DND-41 (cell line): ENCODE measurements at places on chromosomes 7 and 10.

DNA sequence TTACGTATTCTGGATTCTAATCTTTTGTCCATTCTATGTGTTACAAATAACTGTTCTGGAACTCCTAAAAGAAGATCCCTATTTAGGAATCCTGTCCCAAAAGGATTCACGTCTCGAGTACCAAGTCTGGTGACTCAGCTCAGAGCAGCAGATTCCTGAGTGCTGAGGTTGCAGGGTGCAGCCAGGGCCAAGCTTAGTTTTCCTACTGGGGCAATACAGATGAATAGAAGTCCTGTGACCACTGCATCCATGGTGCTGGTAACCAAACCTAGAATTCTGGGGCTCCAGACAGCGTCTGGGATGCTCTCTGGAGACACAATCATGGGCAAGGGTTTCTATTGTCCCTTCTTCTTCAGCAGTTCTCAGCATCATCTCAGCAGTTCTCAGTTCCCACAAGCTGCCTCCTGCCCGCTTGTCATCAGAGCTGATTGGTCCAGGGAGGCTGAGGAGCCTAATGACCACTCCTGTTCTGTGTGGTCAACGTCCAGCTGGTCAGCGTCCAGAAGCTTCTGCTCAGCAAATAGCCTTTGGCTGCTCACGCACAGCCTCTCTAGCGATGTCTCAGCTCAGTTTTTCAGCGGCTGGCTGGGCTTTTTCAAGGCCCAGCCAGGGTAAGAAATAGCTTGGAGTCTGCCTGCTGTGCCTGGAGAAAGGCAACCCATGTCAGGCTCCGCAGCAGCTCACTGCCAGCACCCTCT is 50.4 kb upstream of the C7orf33 start:
- no peak overlapping the region for H3K27ac ChIP-seq
- H3K4me1 ChIP-seq = no peaks in the 10 kb centered on the region
- H3K36me3 ChIP-seq = no peaks in the 10 kb centered on the region
- DNase-seq = no peak
- no peak overlapping the region for H3K4me3 ChIP-seq

DNA sequence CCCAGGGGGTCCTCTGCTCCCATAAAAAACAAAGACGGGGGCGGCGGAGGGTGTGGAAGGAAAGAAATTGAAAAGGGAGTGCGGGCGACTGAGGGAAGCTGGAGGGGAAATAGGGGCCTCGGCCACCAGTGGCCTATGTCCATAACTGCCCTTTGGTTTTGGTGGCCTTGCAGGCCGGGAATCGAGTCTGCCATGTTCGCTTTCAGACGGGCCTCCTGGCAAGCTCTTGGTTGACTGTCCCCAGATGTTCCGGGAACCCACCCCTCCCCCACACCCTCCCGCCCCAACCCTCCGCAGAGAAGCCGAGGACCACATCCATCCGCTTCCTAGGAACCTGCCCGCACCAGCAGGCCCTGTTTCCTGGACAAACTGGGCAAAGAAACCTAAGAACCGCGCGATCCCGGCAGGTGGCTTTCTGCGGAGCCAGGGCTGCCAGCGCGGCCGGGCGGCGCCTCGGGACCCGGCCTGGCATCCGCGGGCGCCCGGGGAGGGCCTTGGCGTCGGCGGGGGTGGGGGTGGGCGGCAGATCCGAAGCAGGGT is 20.0 kb upstream of the GATA3 start:
- DNase-seq = no peak
- no peaks in the 10 kb centered on the region for H3K4me1 ChIP-seq
- no peak overlapping the region for H3K27ac ChIP-seq
- no peak overlapping the region for H3K4me3 ChIP-seq

- no peak for DNase-seq
- no peak overlapping the region for H3K4me3 ChIP-seq
- no peak overlapping the region for H3K27ac ChIP-seq
Measured at GRCh38 chr7:6168477-6168868, 104.0 kb downstream of the CYTH3 start.

- no peak overlapping the region for H3K27ac ChIP-seq
- no peak for DNase-seq
- no peaks in the 10 kb centered on the region for H3K27me3 ChIP-seq
- no peak overlapping the region for H3K4me3 ChIP-seq
- H3K4me1 ChIP-seq = no peaks in the 10 kb centered on the region
- no peaks in the 10 kb centered on the region for H3K36me3 ChIP-seq
Measured at GRCh38 chr10:117646718-117647117, 104.2 kb downstream of the EMX2 start.

- H3K27ac ChIP-seq = no peak overlapping the region
- no peaks in the 10 kb centered on the region for H3K27me3 ChIP-seq
- no peaks in the 10 kb centered on the region for H3K36me3 ChIP-seq
- no peak overlapping the region for H3K4me3 ChIP-seq
- H3K4me1 ChIP-seq = no peaks in the 10 kb centered on the region
Measured at GRCh38 chr7:11557627-11558026, 274.4 kb downstream of the THSD7A start.

GRCh38 chr10:73581918-73582317 is 9.2 kb downstream of the USP54 start:
- no peak for DNase-seq
- no peaks in the 10 kb centered on the region for H3K36me3 ChIP-seq
- no peaks in the 10 kb centered on the region for H3K4me1 ChIP-seq
- H3K27ac ChIP-seq = no peak overlapping the region

- H3K4me3 ChIP-seq = no peak overlapping the region
- no peak overlapping the region for H3K27ac ChIP-seq
- no peak for DNase-seq
- H3K36me3 ChIP-seq = no peaks in the 10 kb centered on the region
- peaks cover 16% of the 10 kb centered on the region for H3K27me3 ChIP-seq
Measured at GRCh38 chr7:50594734-50595485, 29.7 kb upstream of the DDC start.

GRCh38 chr7:140841166-140841715 is 83.5 kb downstream of the BRAF start:
- no peak overlapping the region for H3K4me3 ChIP-seq
- no peak overlapping the region for H3K27ac ChIP-seq
- H3K4me1 ChIP-seq = no peaks in the 10 kb centered on the region
- no peak for DNase-seq

DNA sequence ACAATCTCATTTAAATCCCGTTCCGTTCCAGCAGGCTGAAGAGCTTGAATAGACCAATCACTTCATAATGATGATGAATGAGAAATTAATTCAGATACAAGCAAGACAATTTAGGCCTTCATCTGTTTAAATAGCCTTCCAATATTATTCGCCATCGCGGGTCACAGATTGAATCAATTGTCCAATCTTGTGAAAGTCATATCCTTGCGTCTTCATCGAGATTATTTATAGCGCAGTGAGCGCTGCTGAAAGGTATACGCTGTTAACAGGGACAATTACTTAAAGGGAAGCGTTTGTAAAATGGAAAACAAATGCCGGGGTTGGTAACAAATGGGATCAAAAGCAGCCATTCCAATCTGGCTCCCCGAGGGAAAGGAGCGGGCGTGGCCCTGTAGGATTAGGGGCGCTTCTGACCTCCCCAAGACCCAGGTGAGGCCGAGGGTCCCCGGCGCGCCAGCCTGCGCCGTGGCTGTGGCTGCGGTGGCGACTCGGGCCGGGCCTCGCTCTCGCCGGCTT is 8.6 kb downstream of the EVX1 start:
- H3K4me1 ChIP-seq = no peaks in the 10 kb centered on the region
- H3K36me3 ChIP-seq = no peaks in the 10 kb centered on the region
- DNase-seq = no peak
- no peak overlapping the region for H3K4me3 ChIP-seq

DNA sequence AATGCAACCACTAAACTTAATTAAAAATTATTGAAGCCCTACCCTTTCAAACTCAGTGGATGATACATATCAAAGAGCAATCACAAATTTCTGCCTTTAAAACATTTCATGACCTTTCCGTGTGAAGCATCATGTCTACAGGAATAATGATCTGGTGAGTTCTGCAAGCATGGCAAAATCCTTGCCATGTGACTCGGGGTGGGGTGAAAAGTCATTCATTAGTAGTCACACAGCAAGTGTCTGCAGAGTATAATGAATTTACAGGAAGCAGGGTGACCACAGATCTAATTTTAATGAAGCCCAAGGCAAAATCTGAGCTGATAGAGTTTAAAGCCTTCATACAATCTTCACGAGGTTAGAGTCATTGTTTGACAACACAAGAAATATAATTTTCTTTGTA is 351.9 kb downstream of the THSD7A start:
- DNase-seq = no peak
- no peaks in the 10 kb centered on the region for H3K27me3 ChIP-seq
- no peak overlapping the region for H3K27ac ChIP-seq

DNA sequence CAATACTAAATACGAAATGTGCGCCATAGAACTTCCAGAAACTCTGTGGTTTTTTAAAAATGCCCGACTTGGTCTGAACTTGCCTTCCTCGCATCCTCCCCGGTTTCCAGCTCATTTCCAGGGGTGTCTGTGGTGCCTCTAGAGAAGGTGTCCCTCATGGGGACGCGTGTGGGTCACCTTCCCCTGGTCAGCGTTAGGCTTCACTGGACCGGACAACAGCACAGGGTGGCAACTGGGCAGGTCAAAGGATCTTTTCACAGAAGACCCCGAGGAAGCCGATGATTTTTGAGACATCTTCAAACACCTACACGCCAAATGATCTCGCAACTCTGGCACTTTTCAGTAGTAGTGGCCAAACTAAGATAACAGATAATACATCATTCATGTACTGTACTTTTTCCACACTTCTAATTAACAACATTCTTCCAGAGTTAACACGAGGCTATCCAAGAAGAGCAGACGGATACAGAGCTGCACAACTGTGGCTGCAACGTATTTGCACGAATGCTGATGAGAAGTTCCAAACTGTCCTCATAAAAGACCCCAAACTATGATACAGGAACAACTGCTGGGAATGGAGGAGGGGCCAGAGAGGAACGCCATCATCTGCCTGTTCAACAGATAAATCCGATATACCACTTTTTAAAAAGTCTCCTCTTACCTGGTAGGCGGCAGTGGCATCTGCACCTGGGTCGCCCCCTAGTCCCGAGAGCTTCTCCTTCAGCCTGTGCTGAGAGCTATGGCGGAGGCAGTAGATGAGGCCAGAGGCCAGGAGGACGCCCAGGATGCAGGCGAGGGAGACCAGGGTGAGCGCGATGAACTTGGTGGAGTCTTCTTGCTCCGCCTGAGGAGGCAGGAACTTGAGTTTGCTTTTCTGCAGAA is 345.5 kb downstream of the DNAJB6 start:
- H3K4me1 ChIP-seq = peaks cover 89% of the 10 kb centered on the region
- H3K4me3 ChIP-seq = no peak overlapping the region
- peak; percentile 2 for DNase-seq
- no peaks in the 10 kb centered on the region for H3K27me3 ChIP-seq

- H3K4me3 ChIP-seq = no peak overlapping the region
- no peaks in the 10 kb centered on the region for H3K36me3 ChIP-seq
- DNase-seq = no peak
- no peaks in the 10 kb centered on the region for H3K27me3 ChIP-seq
- no peak overlapping the region for H3K27ac ChIP-seq
Measured at GRCh38 chr10:84590327-84591193, 262.2 kb downstream of the CCSER2 start.

DNA sequence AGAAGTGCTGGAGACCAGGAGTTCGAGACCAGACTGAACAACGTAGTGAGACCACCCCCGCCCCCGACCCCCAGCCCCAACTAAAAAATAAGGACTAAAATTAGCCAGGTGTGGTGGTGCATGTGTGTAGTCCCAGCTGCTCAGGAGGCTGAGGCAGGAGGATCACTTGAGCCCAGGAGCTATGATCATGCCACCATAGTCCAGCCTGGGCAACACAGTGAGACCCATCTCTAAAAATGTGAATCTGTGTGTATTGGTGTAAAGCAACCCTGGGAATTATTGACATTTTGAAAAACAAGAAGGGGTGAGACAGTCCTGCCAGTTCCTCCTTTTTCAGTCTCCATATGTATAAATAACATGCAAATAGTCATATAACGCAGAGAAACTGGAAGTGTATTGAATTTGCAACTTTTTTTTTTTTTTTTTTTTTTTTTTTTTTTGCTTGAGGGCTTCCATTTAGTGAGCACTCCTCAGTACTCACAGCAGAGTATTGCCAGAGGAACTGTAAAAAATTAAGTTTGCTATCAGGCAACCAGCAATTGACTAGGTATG is 3.4 kb upstream of the ITGB1 start:
- peaks cover 26% of the 10 kb centered on the region for H3K4me1 ChIP-seq
- no peak overlapping the region for H3K27ac ChIP-seq
- no peaks in the 10 kb centered on the region for H3K27me3 ChIP-seq
- H3K36me3 ChIP-seq = no peaks in the 10 kb centered on the region; the same call in 1 of the 2 replicates
- DNase-seq = no peak

DNA sequence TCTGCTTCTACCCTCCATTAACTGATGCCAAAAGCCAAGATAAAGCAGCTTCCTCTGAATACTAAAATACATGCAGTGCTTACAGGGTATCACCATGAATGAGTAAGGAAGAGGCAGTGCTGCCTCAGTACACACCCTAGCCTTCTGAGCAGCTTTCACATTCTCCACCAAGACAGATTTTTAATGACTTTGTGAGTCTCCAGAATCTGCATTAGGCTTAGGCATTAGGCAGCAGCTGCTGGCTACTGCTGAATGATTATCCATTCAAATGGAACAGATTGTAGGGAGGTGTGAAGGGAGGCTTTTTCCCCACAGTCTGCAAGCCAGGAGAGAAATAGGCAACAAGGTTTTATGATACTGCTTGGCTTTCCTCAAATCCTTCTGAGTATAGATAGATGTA is 1226.7 kb upstream of the LRRN3 start:
- H3K4me3 ChIP-seq = no peak overlapping the region
- H3K27ac ChIP-seq = no peak overlapping the region
- H3K27me3 ChIP-seq = no peaks in the 10 kb centered on the region
- no peak for DNase-seq
- no peaks in the 10 kb centered on the region for H3K36me3 ChIP-seq

DNA sequence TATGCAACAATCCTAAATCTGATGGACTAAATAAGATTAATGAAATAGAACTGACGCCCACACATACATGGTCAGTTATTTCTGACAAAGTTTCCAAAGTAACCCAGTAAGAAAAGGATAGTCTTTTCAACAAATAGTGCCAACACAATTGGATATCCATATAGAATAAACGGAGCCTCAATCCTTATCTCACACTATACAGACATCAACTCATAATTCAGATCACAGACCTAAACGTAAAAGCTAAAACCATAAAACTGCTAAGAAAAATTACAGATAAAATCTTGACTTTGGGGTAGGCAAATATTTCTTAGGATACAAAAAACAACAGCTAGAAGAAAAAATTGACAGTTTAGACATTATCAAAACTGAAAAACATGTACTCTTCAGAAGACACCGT is 8.5 kb downstream of the CACUL1 start:
- H3K36me3 ChIP-seq = peaks cover 13% of the 10 kb centered on the region; the same call in 1 of the 2 replicates
- no peak overlapping the region for H3K27ac ChIP-seq
- no peaks in the 10 kb centered on the region for H3K27me3 ChIP-seq
- no peaks in the 10 kb centered on the region; the same call in 1 of the 2 replicates for H3K4me1 ChIP-seq
- H3K4me3 ChIP-seq = no peak overlapping the region

GRCh38 chr10:129057856-129058663 is 409.0 kb upstream of the MGMT start:
- no peak overlapping the region for H3K4me3 ChIP-seq
- peaks cover 60% of the 10 kb centered on the region for H3K4me1 ChIP-seq
- H3K36me3 ChIP-seq = no peaks in the 10 kb centered on the region
- peak; percentile 93 for DNase-seq
